Lung (tissue), 17 donors: ENCODE measurements at places on chromosomes 12 and 14. TPM values are rescaled to one million over a fixed set of nuclear protein-coding genes. Genes with fewer than 3 reads are reported as not detected.

Gene CLEC4C
- 0.60 TPM for total RNA-seq

Gene IKBIP
- total RNA-seq = 14.9 TPM

Gene KRT72
- 0.17 TPM for total RNA-seq

Gene PLD4
- total RNA-seq = 6.3 TPM

Gene ENDOU
- not detected for total RNA-seq

Gene NPAS3
- 0.48 TPM for total RNA-seq

Gene AVPR1A
- 1.1 TPM for total RNA-seq

Gene CCDC196
- not detected for total RNA-seq

Gene MGST1
- 134 TPM for total RNA-seq

Gene KRT77
- not detected for total RNA-seq
